Right renal pelvis (tissue), 4 donors: ENCODE measurements at places on chromosomes 1 and 21.

- DNase-seq: no peak
Measured at GRCh38 chr1:223810586-223810985, 35.2 kb downstream of the TP53BP2 start.

DNA sequence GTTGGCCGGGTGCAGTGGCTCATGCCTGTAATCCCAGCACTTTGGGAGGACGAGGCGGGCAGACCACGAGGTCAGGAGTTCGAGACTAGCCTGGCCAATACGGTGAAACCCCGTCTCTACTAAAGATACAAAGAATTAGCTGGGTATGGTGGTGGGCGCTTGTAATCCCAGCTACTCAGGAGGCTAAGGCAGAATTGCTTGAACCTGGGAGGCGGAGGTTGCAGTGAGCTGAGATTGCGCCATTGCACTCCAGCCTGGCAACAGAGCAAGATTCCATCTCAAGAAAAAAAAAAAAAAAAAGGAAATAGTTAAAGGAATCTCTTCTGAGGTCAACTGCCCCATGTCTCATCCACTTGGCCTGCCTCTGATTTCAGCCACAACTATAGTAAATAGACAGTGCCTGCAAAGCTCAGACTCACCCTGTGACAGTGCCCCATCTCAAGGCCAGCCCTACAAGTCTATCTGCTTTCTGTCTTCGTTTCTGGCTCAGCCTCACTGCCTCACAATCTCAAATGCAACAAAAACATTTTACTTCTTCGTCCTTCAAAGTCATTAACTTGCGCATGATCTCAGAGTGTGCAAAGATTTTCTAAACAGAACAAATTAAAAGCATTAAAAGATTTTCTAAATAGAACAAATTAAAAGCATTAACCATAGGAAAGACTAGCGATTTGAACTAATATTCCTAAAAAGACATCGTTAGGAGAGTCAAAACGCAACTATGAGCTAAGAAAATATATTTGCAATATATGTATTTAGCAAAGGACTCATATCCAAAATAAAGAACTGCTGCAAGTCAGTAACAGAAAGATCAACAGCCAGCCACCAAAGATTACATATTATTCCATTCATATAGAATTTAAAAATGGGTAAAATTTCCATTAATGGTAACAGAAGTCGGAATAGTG lies 65.0 kb upstream of the PRDX6 start:
- DNase-seq: no peak

DNA sequence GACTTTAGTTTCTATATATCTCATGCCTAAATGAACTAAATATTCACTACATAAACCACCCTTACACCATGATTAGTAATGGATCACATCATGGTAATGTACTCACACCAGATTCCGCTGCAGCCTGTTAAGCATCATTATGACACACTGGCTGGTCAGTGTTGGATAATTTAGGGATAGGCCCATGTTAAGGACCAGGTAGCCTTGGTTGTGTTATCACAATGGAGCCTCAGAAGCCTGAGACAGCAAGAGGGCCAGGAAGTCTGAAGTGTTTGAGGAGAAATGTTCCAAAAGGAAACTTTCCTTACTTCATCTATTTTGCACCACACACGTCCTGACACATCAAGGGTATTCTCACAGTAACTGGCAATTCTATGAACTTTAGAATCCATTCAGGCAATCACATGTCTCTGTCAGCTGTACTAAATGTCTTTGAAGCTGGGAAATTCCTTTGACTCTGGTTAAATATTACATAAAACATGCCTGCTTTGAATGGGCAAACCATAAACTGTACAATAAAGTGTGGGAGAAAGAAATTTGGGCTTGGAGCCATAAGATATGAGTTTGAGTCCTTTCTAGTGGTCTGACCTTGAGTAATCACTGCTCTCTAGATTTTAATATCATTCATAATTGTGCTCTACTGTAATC lies 105.3 kb upstream of the DPT start:
- peak; percentile 33 for DNase-seq

GRCh38 chr1:1119272-1119890 lies 3.5 kb upstream of the C1orf159 start:
- no peak for DNase-seq

GRCh38 chr1:6985549-6986276 lies 200.5 kb downstream of the CAMTA1 start:
- no peak for DNase-seq

DNA sequence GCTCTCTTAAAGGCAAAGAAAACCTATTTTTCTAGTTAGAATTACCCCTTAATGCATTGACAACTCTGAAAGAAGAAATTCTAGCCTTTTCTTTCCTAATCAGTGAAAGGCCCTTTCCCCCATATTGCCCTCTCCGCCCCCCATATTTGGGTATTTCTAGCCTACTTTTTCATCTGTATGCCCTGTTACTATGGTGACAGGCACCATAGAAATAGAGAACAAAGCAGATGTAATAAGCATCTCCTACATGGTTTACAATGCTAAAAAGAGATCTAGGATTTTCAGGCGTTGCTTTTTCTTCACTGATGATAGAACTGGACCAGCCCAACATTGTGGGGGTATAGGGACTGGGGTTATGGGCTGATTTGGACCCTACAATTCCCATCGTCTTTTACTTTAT lies 14.5 kb downstream of the LRRC8B start:
- DNase-seq: no peak

DNA sequence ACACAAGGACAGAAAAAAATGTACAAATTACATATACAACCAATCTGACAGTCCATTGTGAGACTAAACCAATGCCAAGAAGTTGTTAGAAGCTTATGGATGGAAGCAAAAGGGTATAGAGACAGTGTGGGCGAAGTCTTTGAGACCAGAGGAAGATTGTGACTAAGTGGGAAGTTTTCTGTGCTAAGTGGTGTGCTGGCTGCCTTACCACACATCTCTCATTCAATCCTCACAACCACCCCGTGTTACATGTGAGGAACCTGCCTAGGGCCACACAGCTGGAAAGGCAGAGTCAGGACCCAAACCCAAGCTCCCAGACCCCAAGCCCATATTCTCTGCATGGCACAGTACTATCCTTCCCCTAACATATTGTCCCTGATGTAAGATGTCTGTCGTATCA lies 53.5 kb upstream of the DUSP10 start:
- no peak for DNase-seq

DNA sequence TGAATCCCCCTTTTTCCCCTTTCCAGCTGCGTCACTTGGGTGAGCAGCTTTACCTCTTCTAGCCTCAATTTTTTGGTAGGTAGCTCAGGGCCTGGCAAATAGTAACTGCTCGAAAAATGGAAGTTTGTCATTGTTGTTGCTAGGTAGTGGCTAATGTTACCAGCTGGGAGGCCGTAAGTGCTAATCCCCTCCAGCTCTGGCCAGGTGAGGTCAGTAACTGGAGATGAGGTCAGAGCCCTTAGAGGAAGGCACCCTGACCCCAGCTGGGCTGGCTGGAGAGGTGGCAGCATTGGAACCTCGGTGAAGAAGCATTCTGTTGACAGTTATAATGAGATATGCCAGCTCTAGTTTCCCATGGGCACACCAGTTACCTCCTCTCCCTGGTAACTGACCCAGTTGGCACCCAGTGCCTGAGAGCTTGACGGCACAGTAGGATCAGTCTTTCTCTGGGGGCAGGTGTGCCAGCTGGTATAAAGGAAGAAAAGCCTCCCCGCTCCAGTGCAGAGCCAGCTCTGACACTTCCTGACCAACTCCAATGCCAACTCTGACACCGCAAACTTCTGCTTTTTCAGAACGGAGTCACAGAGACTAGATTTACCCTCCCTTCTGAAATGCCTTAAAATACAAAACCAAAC lies 35.0 kb upstream of the SLC2A1 start:
- DNase-seq: no peak

- no peak for DNase-seq
Measured at GRCh38 chr1:101220906-101221305, 15.9 kb upstream of the S1PR1 start.

GRCh38 chr1:108067884-108068540 lies 103.0 kb upstream of the VAV3 start:
- DNase-seq: no peak

DNA sequence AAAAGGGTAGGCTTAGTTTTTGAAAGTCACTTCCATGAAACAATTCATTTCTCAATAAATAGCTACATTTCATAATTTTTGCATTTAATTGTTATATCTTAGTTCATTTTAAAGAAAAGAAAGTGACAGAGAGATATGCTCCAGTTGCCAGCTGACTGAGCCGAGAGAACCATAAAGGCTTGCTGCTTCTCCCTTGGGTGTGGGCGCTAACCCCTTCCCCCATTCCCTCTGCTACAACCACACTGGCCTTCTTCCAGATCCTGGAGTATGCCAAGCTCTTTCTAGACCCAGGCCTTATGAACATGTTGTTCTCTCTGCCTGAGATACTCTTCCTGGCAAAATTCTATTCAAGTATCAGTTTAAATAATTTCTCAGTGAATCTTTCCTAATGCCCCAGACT lies 12.3 kb downstream of the SORT1 start:
- no peak for DNase-seq

DNA sequence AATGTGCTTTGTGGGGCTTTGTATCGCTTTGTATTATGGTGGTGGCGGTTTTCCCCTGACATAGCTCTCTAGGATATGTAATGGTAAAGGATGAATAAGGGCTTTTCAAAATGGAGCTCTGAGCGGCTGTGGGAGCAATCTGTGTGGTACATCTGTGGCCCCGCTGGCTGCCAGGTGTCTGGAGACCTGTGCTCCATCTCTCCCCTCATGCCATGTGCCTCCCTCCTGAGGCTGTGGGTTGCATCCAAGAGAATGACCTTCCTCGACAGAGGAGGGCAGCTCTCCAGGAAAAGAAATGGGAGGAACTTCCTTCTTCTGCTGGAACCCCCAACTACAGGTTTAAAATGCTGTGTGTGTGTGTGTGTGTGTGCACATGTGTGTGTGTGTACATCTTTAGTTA lies 78.7 kb downstream of the RYR2 start:
- DNase-seq: no peak

DNA sequence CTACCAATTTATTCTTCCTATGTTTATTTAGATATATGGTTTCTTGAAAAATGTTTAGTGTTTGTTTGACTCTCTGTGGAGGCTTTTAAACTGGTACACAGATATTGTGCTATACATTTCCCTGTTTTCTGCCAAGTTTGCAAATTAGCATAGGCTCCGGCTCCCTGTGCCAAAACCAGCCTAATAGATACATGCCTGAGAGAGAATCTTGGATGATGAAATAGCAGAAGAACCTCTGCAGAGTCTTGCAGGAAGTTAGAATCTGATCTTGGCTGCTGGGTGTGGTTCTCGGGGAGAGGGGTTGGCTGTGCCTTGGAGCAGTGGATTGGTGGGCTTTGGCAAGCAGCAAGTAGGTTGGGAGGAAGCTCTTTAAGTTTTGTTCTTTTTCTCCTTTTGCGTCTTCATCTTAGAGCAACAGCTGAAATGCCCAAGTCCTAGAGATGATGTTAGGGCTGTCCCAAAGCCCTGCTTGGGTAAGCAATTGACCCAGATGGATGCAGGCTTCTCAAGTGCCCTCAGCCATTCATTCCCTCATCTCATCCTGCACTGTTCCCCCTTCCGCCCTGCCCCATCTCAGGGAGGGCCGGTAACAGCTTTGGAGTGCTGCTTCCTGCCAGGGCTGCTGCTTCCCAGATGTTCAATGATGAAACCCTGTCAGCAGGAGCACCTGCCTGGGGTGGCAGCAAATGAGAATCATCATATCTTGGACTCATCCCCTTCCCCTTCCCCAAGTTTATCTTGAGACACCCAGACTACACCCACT lies 9.3 kb downstream of the PLA2G2A start:
- no peak for DNase-seq

GRCh38 chr1:179228783-179229213 lies 679 bp downstream of the ABL2 start:
- DNase-seq: no peak

DNA sequence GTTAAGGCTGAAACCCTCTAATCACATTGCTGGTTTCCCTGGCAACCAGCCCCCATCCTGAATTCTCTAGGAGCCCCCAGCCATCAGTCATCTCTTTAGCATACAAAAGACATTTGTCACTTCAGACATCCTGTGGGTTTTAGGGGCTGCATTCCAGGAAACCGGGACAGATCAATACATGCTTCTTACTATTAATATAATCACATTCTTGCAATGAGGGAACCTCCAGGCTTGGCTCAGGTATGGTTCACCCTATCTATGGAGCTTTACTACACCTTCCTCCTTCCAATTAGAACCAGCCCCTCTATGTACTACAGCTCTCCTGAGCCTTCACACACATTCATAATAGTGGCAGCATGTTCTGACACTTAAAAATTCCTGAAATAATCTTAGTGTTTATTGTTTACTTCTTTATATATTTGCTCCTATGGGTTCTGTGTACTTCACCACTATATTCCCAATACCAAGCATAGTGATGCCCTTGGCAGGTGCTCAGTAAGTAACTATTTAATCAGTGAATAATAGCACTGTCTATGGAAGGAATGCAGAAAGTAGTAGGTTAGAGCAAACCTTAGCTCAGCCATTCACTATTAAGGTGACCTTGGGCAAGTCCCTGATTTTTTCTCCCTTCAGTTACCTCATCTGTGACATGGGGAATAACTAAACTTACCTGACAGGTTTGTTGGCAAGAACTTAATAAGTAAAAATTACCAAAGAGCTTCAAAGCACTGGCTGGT lies 59.6 kb downstream of the ZNF678 start:
- DNase-seq: no peak

DNA sequence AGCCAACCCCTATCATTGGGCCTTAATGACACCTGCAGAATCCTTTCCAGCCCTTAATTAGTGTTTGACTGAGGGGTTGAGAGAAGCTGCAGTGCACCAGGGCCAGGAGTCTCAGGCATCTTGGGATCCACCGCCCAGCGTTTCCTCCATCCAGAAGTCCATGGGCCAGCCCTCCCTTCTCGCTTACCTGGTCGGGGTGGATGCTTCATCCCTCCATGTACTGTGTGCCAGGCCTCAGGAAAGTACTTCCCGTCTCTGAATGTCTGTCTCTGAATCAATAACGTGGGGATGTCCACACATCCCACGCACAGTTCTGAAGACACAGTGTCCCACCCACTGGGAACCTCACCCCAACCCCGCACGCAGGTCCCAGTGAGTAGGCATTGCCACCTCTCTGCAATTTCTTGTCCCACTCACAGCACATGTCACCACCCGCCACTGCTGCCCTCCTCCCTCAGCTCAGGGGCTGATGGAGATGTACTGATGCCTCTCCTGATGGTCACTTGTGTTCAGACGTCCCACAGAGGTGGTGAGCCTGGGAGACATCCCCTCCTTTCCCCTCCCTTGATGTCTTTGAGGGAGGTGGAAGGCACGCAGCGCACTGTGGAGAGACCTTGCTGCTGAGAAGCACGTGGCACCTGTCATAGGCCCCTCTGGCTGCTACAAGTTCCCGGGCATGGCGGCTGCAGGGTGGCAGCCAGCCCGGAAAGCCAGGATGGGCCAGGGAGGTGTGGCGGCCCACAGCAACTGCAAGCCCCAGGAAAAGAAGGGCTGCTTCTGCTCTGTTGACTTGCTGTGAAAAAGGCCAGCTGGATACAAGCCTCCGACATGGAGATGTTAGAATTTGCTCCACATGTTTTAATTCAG lies 29.4 kb upstream of the PRSS38 start:
- DNase-seq: no peak
